ENCODE measurements at places on chromosomes 16 and 17. TPM values are rescaled to one million over a fixed set of nuclear protein-coding genes. Genes with fewer than 3 reads are reported as not detected.

DNA sequence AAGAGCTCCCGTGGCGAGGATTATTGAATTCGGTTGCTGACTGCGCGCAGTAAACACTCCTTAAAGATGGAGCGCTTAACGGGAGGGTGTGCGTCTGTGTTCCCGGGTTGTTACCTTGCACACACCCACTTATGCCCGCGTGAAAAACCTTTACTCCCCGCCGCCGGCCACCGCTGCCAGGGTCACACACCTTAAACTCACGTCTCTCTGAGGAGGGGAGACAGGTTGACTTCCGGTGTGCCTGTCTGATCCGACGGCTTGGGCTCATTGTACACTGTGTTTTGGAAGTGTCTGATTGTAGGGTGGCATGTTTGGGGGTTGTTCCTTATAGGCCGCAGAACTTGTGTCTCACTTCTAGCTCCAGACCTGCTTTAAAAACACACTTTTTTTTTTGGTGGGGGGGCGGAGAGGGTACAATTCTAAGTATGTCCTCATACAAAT lies 66.8 kb downstream of the KPNA2 start:
- DNase-seq, result peak; percentile 47
- peaks cover 13% of the 10 kb centered on the region for H3K4me1 ChIP-seq
- H3K36me3 ChIP-seq, result no peaks in the 10 kb centered on the region
- H3K27me3 ChIP-seq, result no peaks in the 10 kb centered on the region
- peak overlapping the region; percentile 90 for H3K27ac ChIP-seq

DNA sequence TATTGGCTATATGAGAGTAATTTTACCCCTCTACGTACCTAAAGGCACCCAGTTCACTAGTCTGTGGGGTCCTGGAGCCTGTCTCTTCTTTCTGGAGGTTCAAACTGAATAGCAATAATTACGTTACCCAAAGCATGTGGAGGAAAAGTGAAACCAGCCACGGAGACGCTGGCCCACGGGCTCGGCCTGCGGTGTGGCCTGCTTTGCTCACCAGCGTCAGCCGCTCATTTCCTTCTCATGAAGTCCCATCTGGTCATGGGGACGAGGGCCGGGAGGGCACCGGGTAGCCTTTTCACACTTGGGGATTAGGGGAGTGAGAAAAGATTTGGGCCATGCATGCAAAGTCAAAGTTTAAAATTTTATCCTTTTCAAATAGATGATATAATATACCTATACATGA lies 26.9 kb downstream of the ELAC2 start:
- DNase-seq, result no peak
- no peak overlapping the region for H3K4me3 ChIP-seq
- no peaks in the 10 kb centered on the region for H3K4me1 ChIP-seq
- H3K27me3 ChIP-seq, result no peaks in the 10 kb centered on the region

DNA sequence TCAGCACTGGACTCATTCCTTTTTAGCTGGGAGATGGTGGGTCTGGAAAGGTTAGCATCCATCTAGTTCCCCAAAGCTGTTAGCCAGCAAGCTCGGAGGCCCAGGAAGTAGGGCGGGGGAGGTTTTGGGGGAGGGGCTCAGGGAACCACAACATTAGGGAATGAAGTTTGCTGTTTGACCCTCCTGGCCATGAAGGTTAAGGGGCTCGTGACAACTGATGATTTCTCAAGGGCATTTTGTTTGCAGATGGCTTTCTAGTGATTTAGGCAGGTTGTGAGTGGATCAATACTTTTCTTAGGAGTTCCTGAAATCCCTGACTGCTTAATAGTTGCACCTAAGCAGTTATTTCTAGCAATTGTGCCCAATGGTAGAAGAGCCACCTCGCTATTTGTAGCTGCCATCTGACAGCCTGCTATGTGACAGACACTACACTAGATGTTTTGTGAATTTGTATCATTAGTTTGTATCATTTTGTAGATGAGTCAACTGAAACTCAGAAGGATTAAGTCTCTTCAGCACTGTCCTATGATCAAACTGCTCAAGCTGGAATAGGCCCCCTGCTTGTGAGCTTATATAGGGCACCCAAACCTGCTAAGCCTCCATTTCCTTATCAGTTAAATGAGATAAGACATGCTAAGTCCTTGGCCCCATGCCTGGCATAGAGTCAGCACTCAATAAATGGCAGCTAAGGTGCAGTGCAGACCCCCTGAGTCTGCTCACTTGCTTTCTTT lies 146.4 kb downstream of the IRX3 start:
- no peak overlapping the region for H3K4me3 ChIP-seq
- H3K4me1 ChIP-seq, result 0 out of 2 replicates have a peak, but pooled peaks cover 4% of the 10 kb centered on the region
- no peak overlapping the region for H3K27ac ChIP-seq
- no peaks in the 10 kb centered on the region for H3K36me3 ChIP-seq
- no peak for DNase-seq

DNA sequence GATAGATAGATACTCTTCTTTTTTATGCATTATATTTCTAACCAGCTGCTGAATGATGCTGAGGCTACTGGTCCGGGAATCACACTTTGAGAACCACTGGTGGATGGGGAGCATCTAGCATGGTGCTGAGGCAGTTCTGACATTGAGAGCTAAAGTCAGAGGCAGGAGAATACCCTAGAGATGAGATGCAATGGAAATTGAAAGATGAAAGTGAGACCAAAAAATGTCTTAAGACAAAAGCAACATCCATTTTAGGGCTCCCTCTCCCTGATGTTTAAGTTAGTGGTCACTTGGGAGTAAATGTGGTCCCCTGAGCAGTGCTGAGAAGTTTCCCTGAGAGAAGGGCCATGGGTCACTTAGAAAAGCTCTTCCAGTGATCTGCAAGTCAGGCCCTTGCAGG lies 6.8 kb downstream of the PCTP start:
- DNase-seq, result no peak
- H3K4me1 ChIP-seq, result peaks cover 11% of the 10 kb centered on the region
- no peak overlapping the region for H3K27ac ChIP-seq
- H3K4me3 ChIP-seq, result no peak overlapping the region
- H3K36me3 ChIP-seq, result no peaks in the 10 kb centered on the region
- H3K27me3 ChIP-seq, result no peaks in the 10 kb centered on the region

DNA sequence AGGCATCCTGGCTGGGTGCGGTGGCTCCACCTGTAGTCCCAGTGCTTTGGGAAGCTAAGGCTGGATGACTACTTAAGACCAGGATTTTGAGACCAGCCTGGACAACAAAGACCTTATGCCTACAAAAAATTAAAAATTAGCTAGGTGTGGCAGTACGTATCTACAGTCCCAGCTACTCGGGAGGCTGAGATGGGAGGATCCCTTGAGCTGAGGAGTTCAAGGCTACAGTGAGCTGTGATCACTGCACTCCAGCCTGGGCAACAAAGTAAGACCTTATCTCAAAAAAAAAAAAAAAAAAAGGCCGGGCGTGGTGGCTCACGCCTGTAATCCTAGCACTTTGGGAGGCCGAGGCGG lies 6.1 kb downstream of the MVP start:
- no peak for DNase-seq
- no peak overlapping the region for H3K4me3 ChIP-seq

DNA sequence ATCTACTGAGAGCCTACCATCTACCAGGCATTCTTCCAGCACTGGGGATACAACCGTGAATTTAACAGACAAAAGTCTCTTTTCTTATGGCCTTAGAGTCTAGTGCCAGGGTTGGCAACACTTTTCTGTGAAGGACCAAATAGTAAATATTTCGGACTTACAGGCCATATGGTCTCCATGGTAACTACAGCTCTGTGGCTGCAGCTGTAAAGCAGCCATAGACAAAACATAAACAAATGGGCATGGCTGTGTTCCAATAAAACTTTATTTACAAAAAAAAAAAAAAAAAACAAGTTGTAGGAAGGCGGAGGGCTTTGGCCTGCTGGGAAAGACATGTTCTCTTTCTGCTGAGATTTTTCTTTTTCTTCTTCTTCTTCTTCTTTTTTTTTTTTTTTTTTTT lies 98.7 kb downstream of the ABCC12 start:
- H3K36me3 ChIP-seq, result no peaks in the 10 kb centered on the region
- no peak overlapping the region for H3K27ac ChIP-seq
- H3K4me1 ChIP-seq, result peaks cover 27% of the 10 kb centered on the region
- no peaks in the 10 kb centered on the region for H3K27me3 ChIP-seq

The SLC5A10 gene
- total RNA-seq, result 0.19 TPM

The EPX gene
- not detected for total RNA-seq

Data from Caco-2 (cell line).